Naive thymus-derived CD4-positive, alpha-beta T cell (primary cell): ENCODE measurements at places on chromosomes 7 and 10. TPM values are rescaled to one million over a fixed set of nuclear protein-coding genes. Genes with fewer than 3 reads are reported as not detected.

Gene FAM13C
- total RNA-seq = not detected

Gene CCDC186
- total RNA-seq = 40.7 TPM

Gene SCRN1
- 8.7 TPM for total RNA-seq

Gene TMEM273
- 15.0 TPM for total RNA-seq

Gene ARHGAP12
- total RNA-seq = 31.4 TPM

Gene AKR1C8
- 3.1 TPM for total RNA-seq

Gene HOXA10
- not detected for total RNA-seq

Gene GIMAP1
- 124 TPM for total RNA-seq
